HS-5 (cell line): ENCODE measurements at places on chromosomes 7 and 10.

DNA sequence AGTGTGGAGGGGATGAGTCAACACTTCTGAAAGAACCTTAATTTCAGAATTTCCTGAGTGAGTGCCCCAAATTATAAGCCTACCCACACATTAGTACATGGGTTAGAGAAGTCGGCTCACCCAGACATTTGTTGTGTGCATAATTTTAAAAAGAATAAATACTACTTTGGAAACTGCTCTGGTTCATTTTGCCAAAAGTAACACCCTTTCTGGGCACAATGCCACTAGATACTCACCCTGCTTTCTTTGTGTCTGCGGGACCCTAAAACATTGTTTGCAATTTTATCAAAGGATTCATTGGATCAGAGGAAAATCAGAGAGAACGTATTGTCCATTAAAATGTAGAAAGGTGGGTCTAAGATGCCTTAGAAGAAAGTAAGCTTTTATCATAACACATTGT is 245.5 kb upstream of the NRP1 start:
- no peak for DNase-seq

GRCh38 chr7:135159359-135160085 is 11.0 kb downstream of the CYREN start:
- DNase-seq = no peak

GRCh38 chr10:5904227-5904626 is 14.2 kb downstream of the FBH1 start:
- no peak for DNase-seq

GRCh38 chr7:138170298-138170697 is 94.0 kb downstream of the AKR1D1 start:
- no peak for DNase-seq
